ENCODE measurements at places on chromosomes 11 and 22.

DNA sequence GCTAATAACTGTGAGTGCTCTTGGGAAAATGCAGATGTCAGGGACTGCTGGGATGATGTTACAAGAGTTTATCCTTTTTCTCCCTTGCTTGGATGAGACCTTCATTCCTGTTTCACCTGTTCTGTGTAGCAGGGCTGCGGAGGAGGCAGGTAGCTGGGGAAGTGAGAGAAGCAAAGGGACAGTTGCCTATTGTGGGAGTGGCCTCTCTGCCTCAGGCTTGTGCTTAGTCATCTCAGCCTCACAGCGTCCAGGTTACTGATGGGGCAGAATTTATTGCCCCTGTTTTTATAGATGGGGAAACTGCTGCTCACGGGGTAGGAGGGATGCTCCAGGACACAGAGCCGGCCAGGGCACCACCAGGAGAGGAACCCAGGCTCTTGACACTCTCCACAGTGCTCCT, 1.7 kb downstream of the STX3 start:
- DNase-seq: no peak

DNA sequence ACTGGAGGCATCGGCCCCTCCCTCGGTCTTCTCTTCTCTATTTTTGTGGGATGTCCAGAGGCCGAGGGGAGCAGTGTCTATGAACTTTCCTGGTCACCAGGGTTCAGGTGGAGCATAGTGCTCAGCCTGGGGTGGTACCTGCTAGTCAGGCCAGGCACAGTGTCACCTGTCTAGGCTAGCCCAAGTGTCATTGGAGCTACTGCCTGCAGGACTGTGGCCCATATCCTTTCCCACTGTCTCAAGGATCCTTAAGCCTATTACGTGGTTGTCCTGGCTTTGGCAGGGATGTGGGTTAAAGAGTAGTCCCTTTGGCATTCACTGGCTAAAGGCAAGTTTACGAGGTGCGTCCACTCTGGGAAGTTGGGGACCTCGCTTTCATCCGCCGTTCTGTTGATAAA, 9.3 kb downstream of the RBM14 start:
- no peak for DNase-seq

DNA sequence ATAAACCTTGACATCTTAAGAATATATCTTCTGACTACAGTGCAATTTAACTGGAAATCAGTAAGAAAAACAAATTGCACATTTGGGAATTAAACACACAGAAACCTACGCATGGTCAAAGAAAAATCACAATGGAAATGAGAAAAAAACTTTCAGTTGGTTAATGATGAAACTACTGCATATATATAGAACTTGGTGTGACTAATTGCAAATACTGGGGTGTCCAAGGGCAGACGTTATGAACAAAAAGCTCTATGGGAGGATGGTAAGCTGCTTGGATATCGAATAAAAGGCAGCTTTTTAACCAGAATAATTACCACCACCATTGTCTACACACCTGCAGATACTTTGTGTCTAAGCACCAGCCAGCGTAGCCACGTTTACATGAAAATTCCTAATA, 791 bp downstream of the GDPD4 start:
- DNase-seq: no peak

- no peak for DNase-seq
Measured at GRCh38 chr22:39594411-39594810, 23.9 kb downstream of the CACNA1I start.

- no peak for DNase-seq
Measured at GRCh38 chr11:19970944-19971343, 189.3 kb downstream of the DBX1 start.

DNA sequence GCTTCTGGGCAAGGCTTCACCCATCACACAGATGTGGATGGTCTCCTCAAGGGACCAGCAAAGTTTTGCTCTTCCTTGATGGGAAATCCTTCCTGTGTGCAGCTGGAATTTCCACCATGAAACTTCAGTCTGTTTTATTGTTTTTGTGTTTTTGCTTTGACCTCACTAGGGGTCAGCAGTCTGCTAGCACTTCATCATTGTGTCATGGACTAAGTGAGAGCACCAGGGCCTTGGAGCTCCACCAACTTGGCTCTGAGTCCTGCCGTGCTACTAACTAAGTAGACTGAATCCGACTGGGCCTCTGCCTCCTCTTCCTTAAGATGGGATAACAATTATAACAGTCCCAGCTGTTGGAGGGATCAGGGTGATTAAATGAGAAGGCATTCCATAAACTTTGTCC, 305.8 kb upstream of the NCAM1 start:
- no peak for DNase-seq

- no peak for DNase-seq
Measured at GRCh38 chr22:35305525-35306070, 5.9 kb downstream of the TOM1 start.

- DNase-seq: no peak
Measured at GRCh38 chr11:84188521-84188920, 902.4 kb upstream of the CCDC90B start.

GRCh38 chr11:74147199-74147929, 23.4 kb downstream of the C2CD3 start:
- no peak for DNase-seq

- no peak for DNase-seq
Measured at GRCh38 chr22:31926969-31927368, 17.4 kb upstream of the YWHAH start.

DNA sequence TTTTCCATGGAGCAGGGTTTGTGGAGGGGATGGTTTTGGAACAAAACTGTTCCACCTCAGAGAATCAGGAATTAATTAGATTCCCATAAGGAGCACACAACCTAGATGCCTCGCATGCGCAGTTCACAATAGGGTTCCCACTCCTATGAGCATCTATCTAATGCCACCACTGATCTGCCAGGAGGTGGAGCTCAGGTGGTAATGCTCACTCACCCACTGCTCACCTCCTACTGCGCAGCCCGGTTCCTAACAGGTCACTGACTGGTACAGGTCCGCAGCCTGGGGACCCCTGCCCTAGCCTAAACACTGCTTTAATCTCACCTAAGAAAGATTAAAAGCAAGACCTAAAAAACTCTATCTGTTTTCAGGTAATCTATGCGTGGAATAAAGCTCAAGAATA, 553.0 kb downstream of the JRKL start:
- no peak for DNase-seq

DNA sequence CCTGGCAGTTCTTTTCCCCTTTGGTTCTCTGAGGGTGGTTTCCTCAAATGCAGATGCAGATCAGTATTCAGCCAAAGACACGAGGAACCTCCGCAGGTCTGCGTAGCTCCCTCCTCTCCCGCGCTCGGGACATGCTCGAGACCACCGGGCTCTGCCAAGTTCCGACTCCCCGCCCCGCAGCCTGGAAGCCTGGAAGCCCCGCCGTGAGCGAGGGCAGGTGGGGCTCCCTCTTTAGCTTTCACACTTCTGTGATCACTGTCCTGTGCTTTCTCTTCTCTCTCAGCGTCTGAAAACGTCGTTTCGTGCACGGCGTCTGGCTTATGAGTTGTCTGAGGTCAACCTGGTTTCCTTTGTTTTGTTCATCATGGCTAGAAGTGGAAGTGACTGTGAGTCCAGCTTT, 26.6 kb downstream of the ZBED4 start:
- DNase-seq: no peak

DNA sequence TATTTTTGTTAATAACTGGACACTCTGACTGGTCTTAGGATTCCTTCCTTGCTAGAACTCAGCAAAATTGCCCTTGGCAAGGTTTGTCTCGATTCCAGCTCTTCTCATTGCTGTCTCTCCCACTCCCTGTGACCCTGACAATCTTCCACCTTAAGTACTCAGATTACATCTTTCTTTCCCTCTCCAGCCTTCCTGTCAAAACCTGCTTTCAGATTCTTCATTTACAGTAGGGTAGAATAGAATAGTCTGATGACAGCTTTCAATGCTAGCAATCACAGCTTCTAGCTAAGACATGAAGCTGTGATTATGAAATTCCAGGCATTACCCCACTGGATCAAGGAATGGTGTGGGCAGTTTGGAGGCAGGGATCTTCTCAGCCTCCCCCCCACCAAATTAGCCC, 39.2 kb upstream of the LMO2 start:
- no peak for DNase-seq

DNA sequence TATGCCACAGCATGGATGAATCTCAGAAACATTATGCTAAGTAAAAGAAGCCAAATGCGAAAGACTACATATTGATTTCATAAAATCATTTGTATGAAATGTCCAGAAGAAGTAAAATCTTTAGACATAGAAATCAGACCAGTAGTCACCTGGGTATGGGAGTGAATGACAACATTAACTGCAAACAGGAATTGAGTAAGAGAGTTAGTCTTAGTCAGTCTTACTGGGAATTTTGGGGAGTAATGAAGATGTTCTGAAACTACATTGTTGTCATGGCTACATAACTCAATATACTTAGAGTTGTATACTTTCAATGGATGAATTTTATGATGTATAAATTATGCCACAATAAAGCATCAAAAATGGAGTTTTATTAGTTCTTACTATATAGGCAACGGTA, 107.8 kb upstream of the CHORDC1 start:
- no peak for DNase-seq

DNA sequence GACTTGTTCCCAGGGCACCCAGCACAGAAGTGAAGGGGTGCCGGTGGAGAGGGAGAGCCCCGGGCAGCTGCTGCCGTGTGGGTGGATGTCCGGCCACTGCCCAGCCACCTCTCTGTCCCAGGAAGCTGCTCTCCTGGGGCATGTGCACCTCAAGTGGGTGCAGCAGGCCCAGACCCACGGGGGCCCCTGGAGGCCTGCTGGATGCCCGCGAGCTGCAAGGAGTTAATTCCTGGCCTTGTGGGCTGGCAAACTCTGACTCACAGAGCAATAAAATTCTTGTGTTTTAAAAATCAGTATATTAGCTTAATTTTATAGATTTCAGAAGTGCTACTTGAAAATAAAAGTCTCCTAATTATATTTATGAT, 37.4 kb upstream of the KCNQ1OT1 start:
- no peak for DNase-seq

DNA sequence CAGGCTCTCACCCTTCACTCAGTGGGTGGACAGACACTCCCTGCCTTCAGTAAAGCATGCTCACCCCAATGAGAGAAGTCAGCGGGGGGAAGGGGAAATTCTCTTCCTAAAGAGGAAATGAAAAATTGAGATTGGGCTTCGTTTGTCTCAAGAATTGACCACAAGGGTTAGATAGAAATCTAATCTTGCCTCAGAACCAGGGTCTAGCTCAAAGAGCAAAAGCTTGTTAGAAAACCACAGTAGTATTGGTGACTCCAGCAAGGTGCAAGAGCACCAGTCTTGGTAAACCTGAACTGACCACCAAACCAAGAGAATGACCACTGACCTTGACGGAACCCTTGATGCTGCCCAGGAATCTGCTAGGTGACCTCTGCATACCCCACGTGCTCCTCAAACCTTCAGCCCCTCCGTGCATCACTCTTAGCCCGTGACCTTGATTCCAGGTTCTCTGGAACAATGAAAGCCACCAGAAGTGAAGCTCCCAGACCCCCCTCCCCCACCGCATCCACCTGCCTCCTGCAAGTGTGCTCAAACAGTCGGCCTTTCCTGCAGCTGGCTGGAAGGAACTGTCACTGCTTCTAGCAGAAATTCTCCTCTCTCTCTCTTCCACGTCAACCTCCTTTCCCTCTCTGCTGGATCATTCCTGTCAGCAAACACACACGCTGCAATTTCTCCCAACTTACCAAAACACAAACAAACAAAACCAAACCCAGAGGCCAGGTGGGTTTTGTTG, 3.1 kb upstream of the TMA7B start:
- no peak for DNase-seq

DNA sequence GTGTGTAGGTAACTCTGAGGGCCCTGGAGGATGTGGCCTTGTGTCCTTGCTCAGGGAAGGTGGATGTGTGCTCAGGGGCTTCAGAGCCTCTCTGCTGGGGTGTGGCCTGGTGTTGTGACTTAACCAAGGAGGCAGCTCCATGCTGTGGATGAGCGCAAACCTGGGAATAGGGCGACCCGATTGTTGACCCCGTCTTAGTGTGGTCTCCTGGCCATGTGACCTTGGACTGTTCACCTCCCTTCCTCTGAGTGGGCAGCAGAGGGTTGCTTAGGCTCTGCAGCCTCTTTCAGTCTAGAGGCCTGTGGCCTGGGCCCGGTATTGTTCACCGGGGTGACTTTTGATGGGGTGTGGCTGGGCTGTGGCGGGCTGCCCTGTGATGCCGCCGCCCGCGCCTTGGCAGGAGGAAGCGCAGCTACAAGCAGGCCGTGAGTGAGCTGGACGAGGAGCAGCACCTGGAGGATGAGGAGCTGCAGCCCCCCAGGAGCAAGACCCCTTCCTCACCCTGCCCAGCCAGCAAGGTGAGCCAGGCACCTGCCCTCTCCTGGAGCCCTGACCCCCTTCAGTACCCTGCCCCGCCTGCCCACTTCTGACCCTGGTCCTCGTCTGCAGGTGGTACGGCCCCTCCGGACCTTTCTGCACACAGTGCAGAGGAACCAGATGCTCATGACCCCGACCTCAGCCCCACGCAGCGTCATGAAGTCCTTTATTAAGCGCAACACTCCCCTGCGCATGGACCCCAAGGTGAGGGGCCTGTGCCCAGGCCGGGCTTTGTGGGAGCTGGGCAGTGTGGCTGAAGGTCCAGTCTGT, 16.7 kb downstream of the INCENP start:
- no peak for DNase-seq

- no peak for DNase-seq
Measured at GRCh38 chr22:40499209-40499623, 128.8 kb downstream of the SGSM3 start.

DNA sequence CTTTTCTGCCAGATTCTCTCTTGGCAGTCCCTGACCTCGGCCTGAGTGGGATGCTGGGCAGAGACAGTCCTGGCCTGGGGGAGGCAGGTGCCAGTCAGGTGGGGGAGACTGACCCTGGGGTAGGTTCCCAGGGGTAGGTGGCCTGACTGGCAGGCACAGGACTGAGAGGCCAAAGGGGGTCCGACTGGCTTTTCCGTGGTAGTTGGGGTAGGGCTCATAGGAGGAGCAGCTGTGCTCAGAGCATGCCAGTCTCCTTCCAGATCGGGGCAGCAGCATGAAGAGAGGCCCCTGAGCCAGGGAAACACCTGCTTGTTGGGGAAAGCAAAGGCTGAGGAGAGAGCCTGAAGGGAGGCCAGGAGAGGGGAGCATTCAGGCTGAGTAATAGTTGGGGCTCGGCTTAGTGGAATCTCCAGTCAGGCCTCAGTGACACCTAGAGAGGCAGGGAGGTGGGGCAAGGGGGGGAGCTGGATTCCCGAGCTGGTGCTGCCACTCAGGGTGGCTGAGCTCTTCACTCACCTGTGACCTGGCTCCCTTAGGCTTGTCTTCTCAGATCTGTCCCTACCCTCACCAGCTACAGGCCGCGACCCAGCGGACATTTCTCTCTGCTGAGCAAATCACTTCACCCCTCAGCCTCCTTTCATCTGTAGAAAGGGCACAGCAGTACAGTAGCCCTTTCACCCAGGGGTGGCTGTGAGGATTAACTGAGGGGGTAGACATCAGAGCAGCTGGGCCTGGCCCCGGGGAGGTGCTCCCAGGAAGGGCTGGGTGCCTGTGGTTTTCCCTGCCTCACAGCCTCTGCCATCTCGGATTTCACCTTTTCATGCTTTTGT, 26.2 kb downstream of the MCM5 start:
- DNase-seq: no peak

- no peak for DNase-seq
Measured at GRCh38 chr22:25628494-25628893, 64.0 kb downstream of the GRK3 start.

All from NCI-H2081 (cell line).